HuH-7.5 (cell line): ENCODE measurements at places on chromosomes 16 and 17.

DNA sequence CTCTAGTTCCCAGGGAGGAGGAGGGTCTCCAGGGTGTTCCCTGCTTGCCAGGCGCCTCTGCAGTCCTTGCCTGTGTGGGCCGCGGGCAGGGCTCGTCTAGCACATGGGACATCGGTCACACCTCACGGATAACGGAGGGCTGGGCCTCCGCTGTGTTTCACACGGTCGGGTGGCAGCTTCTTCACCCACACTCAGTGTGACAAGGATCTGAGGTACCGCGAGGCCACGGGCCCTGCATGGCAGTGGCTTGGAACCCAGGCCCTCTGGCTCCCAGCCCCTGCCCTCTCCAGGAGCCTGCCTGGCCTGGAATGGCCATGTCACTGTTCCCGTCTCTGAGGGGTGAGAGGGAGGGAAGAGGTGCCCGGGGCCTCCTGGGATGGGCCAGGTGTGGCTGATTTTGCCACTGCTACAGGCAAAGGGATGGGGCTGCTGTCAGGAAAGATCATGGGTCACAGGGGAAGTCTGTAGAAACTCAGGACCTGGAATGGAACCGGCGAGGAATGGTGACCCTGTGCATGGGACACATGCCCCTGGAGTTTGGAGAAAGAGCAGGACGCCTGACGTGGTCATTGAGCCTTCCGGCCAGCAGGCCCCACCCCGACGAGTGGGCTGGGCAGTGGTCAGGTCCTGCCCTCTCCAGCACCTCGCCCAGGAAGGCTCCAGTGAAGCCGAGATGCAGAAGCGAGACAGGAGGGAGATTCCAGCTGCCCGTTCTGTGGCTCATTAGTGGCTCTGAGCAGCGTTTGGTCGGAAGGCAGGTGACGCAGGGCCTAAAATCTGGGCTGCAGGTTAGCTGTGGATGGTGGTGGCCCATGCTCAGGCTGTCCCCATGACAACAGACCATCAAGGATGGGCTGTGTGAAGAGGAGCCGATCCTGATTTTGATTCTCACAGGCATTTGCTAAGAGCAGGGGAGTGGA lies 76.5 kb upstream of the GSE1 start:
- no peak for DNase-seq

DNA sequence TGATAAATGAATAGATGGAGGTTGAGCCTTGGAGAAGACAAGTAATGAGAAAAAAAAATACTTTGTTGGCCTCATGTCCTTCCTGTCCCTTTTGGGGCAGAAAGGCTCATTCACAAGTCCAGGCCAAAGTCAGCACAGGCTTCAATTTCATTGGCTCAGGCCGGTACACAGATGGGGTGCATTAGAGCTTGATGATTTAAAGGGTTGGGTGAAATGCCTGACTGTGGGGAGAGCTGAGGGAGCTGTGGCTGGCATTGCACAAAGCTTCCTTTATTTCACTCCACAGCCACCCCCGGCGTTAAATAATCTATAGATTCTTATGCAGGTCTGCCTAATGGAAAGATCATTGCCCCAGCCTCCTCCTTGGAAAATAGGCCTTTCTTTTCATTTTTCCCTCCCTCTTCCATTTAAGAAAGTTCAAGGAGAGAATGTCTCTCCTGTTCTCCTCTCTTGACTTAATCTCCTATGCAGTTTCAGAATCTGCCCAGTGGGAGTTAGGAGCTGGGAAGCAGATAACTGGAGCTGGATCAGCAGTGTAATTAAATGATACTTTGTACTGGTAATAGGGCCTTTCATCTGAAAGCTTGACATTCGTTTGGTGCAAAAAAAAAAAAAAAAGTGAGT lies 24.4 kb downstream of the YPEL2 start:
- DNase-seq: no peak

DNA sequence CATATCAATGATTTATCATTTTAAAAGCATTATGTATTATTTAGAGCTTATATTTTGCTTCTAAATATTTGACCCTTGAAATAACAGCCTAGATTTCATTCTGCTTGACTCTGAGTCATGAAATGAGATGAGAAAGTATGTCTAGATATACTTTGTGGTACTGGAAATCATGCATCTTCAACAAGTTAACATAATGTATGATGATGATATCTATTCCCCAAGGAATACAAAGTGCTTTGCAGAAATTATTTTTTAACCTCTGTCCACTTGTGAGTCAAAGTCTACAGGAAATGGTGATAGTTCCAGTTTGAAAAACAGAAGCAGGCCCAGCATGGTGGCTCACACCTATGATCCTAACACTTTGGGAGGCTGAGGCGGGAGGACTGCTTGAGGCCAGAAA lies 36.1 kb downstream of the GOSR1 start:
- no peak for DNase-seq

DNA sequence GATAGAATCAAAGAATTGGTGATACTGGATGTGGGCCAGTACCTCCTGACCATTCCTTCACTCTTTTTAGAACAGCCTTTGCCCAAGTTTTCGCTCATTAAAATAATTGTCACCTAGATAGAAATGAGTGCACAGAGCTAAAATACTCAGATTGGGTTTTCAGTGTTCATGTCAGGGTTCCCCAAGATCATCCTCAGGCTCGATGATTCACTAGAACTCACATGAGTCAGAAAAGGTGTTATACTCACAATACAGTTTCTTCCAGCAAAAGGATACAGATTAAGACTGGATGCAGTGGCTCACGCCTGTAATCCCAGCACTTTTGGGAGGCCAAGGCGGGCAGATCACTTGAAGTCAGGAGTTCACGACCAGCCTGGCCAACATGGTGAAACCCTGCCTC lies 19.9 kb downstream of the ERCC4 start:
- DNase-seq: no peak
